ENCODE measurements at places on chromosomes 3 and 15.

DNA sequence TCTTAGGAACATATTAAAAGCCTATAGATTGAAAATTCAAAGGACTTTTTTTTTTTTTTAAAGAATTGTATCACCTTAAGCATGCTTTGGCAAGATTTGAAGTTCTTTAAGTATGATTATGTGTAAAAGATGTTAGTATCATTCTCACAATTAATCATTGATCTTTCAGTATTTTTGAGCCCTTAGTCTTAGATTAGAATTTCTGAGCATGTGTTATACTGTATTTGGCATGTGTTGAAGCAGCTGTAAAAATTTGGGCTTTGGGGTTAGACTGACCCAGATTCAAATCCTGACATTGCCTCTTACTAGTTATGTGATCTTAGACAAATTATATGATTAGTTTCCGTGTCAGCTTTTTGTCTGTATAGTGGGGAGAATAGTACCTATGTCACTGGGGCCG, 6.3 kb downstream of the OXSR1 start:
- no peak for DNase-seq

GRCh38 chr3:140403079-140403478, 274.8 kb upstream of the TRIM42 start:
- DNase-seq = no peak

DNA sequence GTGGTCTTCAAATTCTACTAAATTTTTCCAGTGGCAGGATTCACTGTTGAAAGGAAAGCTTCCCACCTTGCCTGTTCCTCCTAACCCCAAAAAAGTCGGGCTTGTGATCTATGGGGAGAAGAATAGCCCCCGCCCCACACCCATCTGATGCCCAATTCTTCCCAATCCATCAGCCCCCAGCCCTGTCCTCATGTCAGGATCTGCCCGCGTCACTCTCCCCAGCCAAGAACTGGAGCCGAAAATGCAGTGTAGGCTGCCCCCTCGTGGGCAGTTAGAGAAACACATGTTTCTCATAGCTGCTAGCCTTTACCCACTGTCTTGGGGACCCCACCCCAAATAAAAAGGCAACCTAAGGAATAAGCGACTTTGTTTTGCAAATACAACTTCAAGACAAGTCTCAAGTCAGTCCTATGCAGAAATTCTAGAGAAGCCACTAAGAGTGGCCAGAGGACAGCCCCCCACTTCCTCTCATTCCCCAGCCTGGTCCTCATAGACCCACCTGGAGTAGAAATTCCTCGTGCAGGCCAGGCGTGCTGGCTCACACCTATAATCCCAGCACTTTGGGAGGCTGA, 13.0 kb upstream of the CSK start:
- peak; percentile 57 for DNase-seq

GRCh38 chr3:126847061-126847460, 135.9 kb upstream of the PLXNA1 start:
- DNase-seq = no peak

GRCh38 chr3:180000500-180000899, 36.2 kb downstream of the PEX5L start:
- DNase-seq = no peak

DNA sequence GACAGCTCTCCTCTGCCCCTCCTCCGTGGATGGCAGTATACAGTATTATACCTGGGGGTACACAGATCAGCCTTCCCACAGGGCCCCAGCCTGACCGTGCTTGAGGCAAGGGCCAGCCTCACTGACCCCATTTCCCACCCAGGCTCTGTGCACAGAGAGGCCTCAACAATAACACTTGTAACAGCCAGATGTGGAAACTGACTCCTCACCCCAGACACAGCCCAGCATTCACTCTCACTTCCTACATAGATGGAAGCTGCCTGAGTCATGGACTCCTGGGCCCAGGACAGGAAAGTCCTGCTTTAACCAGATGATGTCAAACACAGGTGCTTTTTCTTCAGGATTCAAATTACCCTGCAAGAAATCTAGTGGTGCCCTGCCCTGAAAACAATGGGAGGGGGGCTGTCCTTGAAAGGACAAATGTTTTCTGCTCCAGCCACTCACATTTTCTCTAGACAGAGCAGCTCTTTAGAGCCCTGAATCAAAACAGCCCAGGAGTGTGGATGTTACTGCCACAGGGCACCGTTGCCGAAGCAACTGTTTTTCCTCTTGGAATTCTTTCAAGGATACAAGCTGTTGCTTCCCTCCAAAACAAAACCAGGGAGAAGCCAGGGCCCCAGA, 16.4 kb downstream of the CCDC12 start:
- no peak for DNase-seq

DNA sequence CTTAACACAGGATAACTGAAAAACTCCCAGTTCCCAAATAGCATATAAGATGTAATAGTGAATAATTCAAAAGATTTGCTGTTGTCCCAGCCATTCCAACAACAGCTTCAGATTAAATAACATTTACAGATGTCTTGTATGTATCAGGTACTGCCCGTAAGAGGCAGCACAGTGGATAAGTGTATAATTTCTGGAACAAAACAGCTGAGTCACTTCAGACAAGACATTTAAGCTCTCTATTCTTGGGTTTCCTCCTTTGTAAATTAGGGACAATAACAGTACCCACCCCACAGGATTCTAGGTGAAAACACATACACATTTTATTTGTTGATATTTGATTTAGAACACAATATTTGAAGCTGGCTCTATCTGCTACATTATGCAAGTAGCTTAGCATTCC, 2.6 kb upstream of the WWTR1 start:
- DNase-seq = no peak

DNA sequence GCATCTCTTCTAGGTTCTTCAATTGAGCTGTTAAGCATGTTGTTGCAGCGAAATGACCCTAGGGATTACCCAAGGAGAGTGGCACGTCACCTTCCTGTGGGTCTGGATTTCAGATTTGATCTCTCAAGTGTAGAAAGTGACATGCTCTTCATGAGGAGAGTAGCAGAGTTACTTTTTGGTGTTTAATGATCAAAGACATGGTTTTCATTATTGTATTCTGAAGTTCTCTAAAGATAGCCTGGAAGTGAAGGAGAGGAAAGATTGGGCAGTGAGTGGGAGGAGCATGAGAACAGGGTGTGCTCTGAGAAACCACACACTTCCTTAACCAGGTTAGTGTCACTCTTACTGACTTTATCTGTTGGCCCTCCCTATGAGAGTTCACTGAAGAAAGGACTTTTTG, 153.6 kb downstream of the AKAP13 start:
- DNase-seq = no peak

DNA sequence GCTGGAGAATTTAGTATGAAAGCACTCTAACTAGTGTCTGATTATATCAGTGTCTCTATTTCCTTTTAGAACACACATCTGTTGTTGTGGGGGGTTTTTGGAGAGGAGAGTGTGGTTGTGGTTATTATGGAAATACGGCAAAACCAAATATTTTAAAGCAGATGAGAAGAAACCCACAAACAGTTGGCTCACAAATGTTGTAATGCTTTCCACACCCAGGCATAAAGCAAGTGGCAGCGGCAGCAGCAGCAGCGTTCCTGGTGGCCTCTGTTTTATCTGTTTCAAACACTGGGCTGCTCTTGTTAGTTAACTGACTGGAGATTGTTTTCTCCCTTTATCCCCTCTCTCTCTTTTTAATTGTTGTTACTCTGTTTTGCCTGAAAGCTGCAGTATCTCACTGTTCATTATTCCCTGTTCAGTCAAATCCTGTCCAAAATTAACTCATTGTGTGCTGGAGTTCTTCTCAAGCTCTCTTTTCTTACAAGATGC, 1045.5 kb upstream of the NR2F2 start:
- peak; percentile 52 for DNase-seq

- no peak for DNase-seq
Measured at GRCh38 chr3:74055061-74055460, 430.3 kb upstream of the PDZRN3 start.

DNA sequence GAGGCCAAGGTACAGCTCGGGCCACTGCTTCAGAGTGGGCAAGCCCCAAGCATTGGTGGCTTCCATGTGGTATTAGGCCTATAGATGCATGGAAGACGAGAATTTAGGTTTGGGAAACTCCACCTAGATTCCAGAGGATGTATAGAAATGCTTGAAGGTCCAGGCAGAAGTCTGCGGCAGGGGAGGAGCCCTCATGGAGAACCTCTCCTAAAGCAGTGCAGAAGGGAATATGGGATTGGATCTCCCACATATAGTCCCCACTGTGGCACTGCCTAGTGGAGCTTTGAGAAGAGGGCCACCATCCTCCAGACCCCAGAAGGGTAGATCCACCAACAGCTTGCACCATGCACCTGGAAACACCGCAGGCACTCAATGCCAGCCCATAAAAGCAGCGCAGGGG, 48.1 kb upstream of the XXYLT1 start:
- DNase-seq = no peak

GRCh38 chr3:123327480-123327879, 121.4 kb downstream of the ADCY5 start:
- DNase-seq = no peak

DNA sequence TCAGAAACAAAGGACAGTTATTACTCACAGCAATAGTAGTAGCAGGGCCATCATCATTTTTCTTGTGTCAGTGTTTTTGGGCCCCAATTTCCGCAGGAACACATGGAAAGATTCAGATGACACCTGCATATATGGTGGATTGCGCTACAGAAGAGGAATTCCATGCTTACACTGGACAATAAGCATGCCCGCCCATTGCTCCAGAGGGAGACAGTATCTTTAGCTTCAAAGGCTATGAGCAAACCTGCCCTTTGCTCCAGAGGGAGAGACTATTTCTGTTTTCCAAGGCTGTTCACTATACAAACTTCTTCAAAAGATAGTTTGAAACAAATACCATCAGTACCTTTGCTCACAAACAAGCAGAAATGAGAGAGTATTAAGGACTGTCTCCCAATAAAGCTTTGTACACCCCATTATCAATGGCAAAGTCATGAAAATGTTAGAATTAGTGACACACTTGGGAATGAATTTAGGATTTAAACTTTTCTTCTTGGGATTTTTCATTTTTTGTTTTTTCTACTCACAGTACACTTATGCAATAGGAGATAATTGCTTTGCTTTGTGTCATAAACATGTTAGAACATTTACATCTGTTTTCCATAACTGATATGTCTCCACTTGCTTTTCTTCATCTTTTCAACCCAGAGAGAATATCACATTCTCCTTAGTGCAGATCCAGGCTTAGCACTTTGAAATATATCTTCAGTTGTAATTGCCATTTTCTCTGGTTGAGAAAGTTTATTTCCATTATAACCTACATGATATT, 564.5 kb upstream of the ZNF717 start:
- DNase-seq = no peak

DNA sequence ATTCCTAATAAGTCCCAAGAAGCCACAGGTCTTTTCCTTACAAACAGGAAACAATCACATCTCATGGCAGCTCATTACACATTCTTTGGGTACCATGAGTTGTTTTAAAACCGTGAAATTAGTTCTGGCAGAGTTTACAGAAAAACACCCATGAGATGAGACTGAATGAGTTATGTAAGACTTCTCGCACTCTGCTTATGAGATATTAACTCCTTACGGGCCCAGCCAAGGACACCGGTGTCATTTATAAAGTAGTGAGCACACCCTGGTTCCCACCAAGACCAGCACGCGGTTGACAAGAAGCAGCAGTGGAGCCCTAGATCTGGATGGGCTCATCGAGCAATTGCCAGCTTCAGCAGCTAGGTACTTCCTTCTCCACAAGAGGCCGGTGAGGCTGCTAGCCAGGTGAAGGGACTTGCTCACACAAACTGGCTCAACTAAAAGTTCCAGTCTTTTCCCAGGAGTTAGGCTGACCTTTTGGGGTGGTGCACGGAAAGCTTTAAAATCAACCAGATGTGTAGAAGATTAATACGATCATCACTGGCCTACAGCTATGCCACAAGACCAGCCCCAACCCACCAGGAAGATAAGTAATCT, 318.6 kb upstream of the ICE2 start:
- DNase-seq = no peak

DNA sequence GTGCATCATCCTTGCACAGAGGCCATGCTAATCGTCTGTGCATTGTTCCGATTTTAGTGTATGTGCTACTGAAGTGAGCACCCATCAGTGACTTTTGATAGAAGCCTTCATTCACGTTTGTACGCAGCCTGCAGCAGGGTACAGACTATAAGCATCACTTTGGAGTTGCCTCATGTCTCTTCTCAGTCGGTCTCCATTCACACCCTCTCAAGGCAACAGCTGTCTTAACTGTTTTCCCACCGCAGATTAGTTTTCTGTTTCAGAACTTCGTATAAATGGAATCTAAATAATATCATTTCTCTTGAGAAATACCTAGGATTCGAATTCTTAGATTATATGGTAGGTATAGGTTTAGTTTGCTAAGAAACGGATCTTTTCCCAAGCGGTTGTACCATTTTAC, 143.2 kb downstream of the KLHL25 start:
- no peak for DNase-seq

- no peak for DNase-seq
Measured at GRCh38 chr3:38311476-38311875, 29.4 kb downstream of the SLC22A14 start.

DNA sequence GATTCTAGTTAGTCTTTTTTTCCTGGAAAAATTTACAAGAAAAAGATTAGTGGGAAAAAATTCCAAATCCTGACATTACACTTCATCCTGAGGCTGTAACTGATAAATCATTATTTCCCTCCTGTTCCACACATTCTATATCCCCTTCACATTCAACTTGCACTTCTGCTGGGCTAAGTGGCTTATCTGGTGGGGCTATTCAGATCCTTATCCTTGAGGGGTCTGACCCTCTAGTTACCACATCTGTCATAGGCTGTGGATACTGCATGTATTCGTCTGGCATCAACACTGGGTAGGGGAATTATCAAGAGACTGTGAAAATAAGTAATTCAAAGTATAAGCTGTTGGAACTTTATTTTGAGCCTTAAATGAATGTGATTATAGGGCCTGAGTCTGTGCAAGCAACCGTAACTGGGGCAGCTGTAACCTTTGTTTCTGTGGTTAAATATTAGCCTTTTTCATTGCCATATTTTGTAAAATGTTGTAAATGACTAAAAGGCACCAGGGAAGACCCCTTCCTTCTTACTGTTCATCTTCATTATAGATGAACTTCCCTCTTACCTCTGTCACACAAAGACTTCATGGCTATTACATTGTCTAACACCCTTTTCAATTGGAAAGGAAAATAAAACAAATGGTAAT, 28.0 kb upstream of the TEX9 start:
- DNase-seq = no peak

- DNase-seq = peak; percentile 31
Measured at GRCh38 chr3:42013691-42014457, 52.0 kb upstream of the ULK4 start.

GRCh38 chr3:54731732-54732445, 196.0 kb downstream of the LRTM1 start:
- no peak for DNase-seq

GRCh38 chr3:45701172-45701867, 12.1 kb downstream of the SACM1L start:
- no peak for DNase-seq

DNA sequence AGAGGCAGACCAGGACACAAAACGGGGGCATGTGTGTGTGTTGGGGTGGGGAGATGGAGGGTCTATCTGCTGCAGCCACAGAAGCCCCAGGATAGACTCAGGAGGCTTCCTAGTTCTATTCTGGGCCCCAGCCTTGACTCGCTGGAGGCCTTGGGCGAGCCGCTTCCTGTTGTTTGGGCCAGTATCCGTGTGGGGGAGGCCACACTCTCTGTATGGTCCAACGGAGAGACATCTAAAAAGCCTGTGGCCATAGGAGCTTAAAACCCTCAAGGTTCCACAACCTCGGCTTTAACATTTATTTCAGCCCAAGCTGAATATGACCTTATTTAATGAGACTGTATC, 32.8 kb downstream of the POC1A start:
- DNase-seq = no peak

- no peak for DNase-seq
Measured at GRCh38 chr15:67124111-67124510, 58.7 kb downstream of the SMAD3 start.
